CD4-positive, alpha-beta T cell (primary cell): ENCODE measurements at places on chromosomes 6 and 20.

- DNase-seq = peak; percentile 52
These were observed 12.0 kb downstream of the SLC12A5 start for GRCh38 chr20:46040902-46041535.

GRCh38 chr20:32072168-32072750 is 20.2 kb downstream of the HCK start:
- no peak for DNase-seq

- DNase-seq = no peak
These were observed 18.5 kb upstream of the PACSIN1 start for GRCh38 chr6:34447386-34447785.

DNA sequence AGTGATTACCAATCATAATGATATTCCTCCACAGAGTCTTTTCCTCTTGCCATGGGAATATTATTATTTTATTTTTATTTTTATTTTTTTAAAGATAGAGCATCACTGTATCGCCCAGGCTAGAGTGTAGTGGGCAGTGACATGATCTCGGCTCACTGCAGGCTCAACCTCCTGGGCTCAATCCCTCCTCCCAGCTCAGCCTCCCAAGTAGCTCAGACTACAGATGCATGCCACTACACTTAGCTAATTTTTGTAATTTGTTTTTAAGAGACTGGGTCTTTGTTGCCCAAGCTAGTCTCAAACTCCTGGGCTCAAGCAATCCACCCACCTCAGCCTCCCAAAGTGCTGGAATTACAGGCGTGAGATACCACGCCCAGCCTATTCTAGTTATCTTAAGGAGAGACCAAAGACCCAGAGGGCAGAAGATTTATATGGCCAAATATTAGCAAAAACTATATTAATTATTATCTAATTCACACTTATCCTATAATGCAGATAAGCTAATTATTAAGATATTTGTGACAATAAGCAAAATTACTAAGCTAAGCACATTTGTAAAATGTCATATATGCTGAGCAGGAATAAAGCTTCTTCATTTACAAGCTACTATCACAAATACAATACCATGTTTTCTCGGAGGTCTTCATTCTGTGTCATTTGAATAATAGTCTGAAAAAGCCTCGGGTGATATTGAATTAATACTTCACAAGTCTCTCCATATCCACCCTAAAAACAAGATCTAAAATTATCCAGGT is 63.5 kb downstream of the HACE1 start:
- no peak for DNase-seq

GRCh38 chr6:170179616-170180324 is 111.1 kb downstream of the DLL1 start:
- no peak for DNase-seq

DNA sequence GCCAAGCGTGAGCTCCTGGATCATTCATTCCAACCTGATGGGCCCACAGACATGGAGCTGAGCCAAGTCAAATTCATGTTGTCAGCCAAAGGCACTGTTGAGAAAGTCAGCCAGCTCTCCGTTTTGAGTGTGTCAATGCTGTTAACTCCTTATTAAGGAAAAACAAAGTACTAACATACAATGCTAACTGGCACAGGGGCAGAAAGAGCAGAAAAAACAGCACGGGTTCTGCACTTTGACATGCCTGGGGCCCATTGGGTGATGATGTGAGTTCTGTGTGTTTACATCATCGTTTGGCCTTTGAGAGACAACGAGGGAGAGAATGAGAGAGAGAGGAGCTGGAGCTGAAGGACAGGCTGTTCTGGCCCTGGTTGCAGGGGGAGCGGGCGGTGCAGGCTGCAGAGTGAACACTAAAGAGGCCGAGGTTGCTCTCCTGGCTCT is 85.9 kb downstream of the SMOC2 start:
- DNase-seq = no peak

- DNase-seq = no peak
These were observed 368.7 kb upstream of the MANEA start for GRCh38 chr6:95208621-95209020.

DNA sequence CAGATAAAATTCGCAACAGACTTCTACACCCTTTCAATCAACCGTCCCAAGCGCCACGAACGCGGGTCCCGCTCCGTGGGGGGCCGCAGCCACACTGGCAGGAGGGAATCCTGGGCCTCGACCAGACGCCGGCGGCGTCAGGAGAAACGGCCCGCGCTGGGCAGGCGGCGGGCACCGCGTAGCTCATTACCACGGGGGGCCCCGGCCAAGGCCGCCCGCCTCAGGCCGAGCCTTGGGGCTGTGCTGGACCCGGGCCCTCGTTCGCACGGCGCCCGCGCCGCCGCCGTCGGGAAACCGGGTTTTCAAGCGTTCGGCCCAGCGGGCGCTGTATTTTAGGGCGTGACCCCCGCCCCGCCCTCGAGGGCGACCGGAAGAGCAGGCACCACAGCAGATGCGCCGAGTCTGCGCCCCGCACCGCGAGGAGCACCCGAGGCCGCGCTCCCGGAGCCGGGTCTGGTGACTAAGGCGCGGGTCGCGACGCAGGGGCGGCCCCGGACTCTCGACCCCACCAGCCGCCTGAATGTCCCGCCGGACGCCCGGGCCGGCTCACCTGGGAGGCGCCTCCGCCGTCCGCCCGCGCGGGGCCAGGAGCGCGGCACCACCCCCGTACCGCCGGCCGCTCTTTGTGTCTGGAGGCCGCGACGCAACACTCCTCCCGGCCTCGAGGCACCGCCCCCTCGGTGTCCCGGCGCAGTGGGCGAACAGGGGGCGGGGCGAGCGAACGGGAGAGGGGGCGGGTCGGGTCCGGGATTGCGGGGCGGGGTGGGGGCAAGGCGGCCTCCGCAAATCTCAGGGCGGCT is at the start of gene NINL:
Gene NINL, minus strand, starts transcription at position 627 of the 800 bp plus-strand sequence. CDS start 58,944 bp downstream, outside the sequence.
- DNase-seq = peak; percentile 41

DNA sequence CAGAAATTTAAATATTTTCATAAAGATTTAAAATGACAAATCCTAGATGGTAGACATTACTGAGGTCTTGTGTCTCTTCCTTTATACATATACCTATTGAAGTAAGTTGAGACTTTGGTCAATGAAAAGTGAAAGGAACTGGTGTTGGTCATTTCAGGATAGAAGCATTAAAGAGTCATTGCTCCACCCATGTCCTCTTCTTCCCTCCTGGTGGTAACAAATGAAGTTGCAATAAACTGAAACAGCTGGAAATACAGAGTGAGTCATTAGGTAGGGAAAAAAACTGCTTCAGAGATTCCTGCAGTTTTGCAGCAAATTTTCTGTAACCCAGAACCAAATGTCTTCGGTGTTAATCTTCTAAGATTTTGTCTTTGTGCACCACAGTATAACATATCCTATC is 448.0 kb downstream of the EYS start:
- no peak for DNase-seq

DNA sequence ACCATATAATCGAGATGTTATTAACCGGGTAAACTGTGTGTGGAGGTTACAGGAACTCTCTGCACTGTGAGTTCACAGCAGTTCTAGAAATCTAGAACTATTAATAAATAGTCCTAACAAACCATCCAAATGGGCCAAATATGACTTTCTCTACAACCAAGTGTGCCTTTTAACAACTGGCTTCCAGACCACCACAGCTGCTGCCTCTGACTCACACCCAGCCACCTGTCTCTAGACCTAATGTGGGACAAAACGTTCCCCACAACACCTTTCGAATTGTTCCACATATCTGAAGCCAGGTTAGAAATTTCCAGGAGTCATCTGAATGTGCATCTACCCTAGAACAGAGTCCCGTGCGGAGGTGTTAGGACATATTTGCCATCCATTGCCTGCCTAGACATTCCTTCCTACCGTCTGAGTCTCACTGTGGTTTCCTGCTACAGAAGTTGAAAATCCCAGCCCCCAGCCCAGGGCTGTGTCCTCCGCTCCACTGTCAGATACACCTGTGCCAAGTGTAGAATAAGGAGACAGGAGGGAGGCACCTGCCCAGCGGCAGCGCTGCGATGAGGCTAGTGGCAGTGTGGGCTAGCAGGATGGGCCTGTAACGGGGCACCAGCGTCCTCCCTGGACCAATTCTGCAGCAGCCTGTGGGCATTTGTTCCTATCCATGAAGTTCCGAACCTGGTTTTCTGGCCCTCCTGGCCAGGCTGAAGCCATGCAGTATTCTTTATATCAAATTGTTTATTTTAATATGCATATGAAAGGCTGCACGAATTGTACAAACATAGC is 28.5 kb upstream of the MAP3K4 start:
- no peak for DNase-seq

DNA sequence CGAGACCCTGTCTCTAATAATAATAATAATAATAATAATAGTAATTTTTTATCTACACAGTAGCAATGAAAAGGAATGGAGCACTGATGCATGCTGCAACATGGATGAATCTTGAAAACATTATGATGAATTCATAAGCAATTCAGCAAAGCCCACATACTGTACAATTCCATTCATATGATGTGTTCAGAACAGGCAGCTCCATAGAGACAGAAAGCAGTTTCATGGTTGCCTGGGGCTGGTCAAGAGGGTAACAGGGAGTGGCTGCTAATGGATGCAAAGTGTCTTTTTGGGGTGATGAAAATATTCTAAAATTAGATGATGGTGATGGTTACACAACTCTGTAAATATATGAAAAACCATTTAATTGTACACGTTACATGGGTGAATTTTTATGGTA is 43.6 kb downstream of the SLC24A3 start:
- DNase-seq = no peak

DNA sequence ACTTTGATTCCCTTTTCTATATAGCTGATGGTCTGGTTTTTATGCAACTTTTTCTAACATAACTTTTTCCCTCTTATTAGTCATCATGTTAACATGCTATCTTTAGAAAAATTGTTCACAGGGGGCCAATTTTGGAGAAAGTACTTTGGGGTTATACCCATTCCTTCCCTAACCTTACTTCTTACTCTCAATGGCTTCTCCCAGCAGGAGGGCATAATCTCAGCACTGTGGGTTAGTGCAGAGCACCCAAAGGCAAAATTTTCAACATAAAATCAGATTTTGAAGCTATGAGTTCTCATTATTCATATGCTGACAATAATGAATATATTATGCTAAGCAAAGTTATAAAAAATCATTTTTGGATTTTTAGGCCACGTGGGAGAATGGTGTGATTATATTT is 299.2 kb downstream of the SLC35F1 start:
- no peak for DNase-seq

DNA sequence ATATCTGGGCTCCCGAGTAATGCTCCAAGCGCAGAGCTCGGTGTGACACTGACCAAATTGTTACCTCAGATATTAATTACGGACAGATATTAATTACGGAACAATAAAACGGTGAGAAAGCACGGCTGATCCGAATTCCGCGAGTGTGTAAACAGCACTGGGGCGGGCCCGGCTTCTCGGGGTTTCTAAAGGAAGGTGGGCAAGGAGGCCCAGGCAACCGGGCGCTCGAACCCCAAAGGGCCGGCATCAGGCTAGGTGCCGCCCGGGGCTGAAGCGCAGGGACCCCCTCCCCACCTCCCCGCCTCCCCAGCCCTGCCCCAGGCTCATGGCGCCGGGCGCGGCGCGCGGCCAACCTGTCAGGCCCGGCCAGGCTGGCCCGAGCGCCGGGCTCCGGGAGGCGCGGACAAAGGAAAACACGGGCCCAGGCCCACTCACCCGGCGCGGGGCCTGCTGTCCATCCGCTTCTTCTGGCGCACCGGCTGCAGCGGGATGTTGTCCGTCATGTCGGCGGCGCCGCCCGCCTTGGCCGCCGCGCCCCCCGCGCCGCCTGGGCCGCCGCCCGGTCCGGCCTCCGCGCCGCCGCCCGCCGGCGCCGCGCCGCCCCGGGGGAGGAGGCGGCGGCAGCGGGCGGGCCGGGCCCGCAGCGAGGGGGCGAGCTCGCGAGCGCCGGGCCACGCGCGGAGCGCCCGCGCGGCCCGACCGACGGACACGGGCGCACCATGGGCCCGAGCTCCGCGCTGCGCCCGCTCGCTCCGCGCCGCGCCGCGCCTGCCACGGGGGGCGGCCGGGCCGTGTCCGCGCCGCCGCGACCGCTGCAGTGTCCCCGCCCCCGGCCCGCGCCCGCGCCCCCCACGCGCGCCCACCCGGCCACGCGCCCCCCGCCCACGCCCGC is at the start of gene ATP9A:
Gene ATP9A, minus strand, starts transcription at position 524 of the 892 bp plus-strand sequence. Its CDS starts 21 bp downstream, at position 503.
- DNase-seq = no peak

DNA sequence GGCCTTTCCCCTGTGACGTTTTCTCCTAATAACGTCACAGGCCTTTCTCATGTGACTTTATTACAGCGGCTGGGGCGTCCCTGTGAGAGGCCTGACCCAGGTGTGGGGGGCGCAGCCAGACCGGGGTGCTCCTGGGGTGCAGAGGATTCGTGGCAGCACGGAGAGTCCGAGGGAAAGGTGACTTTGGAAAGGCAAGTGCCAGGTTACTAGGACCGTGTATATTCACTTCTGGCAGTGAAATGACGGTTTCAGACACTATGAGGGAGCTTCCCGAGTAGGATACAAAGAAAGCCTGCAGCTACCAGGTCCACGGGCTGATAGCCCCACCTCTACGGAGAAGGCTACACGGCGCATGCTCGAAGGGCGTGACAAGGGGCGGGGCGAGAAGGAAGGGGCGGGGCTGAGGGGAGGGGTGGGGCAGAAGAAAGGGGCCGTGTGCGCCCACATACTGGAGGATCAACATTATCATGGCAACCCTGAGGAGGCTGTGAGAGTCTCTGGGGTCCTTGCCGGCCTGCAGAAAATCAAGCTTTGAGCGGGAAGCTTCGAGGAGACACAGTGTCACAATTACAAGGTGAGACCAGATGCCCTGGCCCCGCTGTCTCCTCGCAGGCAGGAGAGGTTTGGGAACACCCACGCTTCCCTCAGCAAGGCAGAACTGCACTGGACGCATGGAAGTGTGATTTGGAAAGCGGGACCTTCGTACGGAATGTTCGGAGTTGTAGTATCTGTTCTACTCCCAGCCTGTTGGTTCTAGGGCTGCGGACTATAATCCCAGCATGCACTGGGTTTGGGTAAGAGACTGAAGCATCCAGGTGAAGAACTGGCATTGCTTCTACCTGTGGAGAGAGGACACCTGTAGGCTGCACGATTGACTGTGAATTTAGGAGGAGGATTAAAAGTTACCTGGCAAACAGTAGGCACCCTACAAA is 54.4 kb upstream of the ZNF337 start:
- DNase-seq = peak; percentile 75

- no peak for DNase-seq
These were observed 237.1 kb downstream of the ANKRD60 start for GRCh38 chr20:57991211-57991881.

DNA sequence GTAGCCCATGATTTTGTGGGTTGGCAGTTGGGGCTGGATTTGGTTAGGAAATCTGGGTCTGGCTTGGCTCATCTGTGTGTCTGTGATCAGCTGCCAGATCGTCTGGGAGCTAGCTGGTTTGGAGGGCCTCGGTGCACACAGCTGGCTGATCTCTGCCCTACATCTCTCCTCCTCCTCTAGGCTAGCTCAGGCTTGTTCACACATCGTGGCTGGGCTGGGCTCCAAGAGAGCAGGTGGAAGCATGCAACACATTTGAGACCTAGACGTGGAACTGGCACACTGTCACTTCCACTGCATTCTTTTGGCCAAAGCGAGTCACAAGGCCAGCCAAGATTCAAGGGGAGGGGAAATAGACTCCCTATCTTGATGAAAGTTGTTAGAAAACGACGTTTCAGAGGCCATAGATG is 15.9 kb downstream of the NDUFAF5 start:
- no peak for DNase-seq

GRCh38 chr6:136520517-136520916 is 29.7 kb downstream of the MAP7 start:
- DNase-seq = no peak
